Activated T-cell treated with anti-CD3 and anti-CD28 coated beads, Interleukin-2, amount 50 U/mL, for 72 hours (primary cell): ENCODE measurements at places on chromosomes 4 and X.

DNA sequence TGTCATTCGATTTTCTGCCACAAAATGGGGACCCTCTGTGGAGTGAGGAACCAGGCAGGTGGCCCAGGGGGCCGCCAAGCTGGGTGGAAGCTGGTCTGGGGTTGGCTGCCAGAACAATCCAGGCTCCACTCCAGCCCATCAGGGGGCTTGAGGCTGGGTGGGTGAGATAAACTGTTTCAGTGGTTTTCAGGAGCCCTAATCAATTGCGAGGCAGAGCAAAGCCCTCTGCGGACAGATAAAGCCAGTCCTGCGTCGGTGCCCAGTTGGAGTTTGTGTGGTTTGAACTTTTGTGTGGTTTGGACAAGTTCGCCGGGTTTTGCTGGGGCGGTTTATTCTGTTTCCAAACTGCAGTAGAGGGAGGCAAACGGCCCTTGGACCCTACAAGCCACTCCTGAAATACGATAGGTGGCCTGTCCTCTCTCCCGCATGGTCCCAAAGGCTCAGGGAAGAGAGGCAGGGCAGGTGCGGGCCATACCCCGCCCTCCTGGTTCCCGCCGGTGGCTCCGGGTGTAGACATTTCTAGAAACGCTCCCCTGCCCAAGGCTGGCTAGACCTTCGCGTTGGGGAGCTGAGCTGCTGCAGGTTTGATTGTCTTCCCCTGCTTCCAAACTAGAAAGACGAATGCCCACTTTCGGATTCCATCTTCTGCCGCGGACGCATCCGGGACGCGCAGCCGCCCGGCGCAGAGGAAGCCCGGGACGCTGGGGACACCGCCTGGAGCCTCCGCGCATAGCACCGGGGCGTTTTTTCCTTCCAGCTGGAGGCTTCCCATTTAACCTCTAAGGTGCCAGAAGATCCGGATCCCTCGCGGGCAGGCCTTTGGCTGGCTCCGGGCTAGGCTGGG lies 169.0 kb upstream of the BCOR start:
- no peaks in the 10 kb centered on the region for H3K36me3 ChIP-seq
- peak overlapping the region; percentile 78 for H3K4me3 ChIP-seq
- no peaks in the 10 kb centered on the region for H3K27me3 ChIP-seq
- H3K4me1 ChIP-seq = peaks cover 7% of the 10 kb centered on the region
- no peak overlapping the region for H3K27ac ChIP-seq

GRCh38 chr4:140893939-140894338 lies 137.8 kb upstream of the TBC1D9 start:
- no peak overlapping the region for H3K4me3 ChIP-seq
- peaks cover under 1% of the 10 kb centered on the region for H3K27me3 ChIP-seq
- DNase-seq = no peak
- no peak overlapping the region for H3K27ac ChIP-seq

DNA sequence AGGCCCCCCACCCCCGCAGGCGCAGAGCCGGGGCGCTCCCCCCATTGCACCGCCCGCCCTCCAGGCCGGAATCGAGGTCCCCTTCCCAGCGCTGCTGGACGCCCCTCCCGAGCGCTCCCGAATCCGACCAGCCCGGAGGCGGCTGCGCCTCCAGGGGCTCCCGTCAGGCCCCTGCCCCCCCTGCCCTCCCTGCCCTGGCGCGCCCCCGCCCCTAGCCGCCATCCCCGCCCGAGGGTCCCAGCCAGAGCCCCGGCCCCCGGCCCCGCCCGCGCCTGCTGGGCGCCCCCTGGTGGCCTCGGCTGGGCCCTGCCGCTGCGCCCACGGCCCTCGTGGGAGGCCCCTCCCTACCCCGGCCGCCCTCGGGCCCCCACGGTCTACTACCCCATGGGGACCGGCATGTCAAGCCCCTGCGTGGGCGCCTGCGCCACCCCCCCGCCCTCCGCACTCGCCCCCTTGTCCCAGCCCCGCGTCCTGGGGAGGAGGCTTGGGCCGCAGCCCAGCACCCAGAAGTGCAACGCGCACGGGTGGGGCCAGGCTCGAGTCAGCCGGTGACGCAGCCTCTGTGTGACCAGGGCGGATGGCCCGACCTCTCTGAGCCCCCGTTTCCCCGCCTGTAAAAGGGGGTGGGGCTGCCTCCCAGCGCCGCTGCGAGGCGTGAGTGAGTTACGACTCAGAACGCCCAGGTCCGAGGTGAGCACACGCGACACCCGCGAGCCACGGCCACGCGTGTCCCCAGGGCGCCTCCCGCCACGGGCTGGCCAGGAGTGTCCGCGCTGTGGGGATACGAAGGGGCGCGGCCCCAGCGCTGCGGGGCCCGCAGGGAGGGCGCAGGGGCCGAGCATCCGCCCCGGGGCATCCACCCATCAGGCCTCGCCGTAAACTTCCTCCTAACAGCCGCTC lies 104.9 kb downstream of the FAM53A start:
- H3K4me1 ChIP-seq = peaks cover 10% of the 10 kb centered on the region
- H3K4me3 ChIP-seq = peak overlapping the region; percentile 81
- H3K27me3 ChIP-seq = no peaks in the 10 kb centered on the region
- no peak overlapping the region for H3K27ac ChIP-seq

GRCh38 chrX:123648028-123648810 lies 84.6 kb downstream of the THOC2 start:
- peaks cover 20% of the 10 kb centered on the region for H3K4me1 ChIP-seq
- H3K4me3 ChIP-seq = no peak overlapping the region
- no peak overlapping the region for H3K27ac ChIP-seq
- H3K36me3 ChIP-seq = peaks cover 5% of the 10 kb centered on the region
- peak; percentile 14 for DNase-seq

GRCh38 chr4:121784975-121785374 lies 16.1 kb upstream of the EXOSC9 start:
- H3K27me3 ChIP-seq = peaks cover 40% of the 10 kb centered on the region
- no peak overlapping the region for H3K4me3 ChIP-seq
- H3K4me1 ChIP-seq = peaks cover 18% of the 10 kb centered on the region
- H3K27ac ChIP-seq = no peak overlapping the region
- DNase-seq = no peak
